Glutamatergic neuron (in vitro differentiated cells): ENCODE measurements at places on chromosomes 4 and X. TPM values are rescaled to one million over a fixed set of nuclear protein-coding genes. Genes with fewer than 3 reads are reported as not detected.

The ZXDB gene
- 4.9 TPM for total RNA-seq

DNA sequence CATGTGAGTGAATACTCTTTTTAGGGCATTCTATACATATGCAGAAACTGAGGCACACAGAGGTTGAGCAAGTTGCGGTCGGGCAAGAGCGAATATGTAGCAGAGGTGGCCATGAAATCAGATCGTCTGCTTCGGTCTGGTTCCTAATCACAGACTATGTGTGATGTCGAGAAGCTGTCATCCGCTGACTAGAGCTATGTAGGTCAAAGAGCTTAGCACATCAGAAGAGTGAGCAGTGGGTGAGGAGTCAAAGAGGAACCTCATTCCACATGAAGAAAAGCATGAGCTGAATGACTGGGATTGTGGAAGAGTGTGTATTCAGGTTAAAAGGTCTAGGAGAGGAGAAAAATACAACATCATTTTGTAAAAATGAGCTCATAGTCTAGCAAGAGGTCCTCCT, 19.0 kb downstream of the GAB3 start:
- DNase-seq: no peak

- DNase-seq: no peak
Measured at GRCh38 chr4:180951312-180951711, 1291.9 kb upstream of the TENM3 start.

The ARX gene
- 0.98 TPM for total RNA-seq

GRCh38 chr4:1207603-1208265, 35.4 kb upstream of the SPON2 start:
- peak; percentile 73 for DNase-seq

DNA sequence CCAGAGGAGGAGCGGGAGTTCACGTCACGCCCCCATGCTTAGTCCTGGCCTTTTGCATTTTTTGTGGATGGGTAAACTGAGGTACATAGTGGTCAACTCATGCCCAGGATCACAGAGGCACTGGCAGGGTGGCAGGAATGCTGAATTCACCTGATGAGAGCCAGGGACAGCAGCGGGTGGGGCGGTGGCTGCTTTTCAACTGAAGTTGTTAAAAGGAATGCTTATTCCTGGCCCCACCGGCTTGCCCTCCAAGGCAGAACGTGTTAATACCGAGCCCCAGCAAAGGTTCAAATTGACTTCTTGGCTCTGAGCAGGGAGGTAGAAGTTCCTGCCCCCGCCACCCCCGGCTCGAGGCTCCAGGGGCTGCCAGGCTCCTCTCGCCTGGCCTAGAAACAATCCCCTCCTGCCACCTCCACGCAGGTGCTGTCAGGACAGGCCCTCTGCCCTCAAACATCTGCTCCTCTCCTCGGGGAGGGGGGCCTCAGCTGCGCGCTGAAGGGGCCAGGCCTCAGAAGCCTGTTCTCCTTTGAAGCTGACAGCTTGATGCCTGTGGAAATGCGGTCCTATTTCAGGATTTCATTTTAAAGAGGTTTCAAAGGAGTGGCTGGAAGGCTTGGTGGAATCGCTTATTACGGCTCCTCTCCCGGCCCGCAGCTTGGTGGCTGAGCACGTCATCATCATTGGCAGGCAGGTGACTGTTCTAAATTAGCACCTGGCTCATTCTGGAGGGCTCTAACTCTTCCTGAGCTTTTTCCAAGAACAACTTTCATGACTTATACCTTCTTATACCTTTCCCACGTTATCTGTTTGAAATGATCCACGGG, 93.0 kb downstream of the PHKA2 start:
- peak; percentile 37 for DNase-seq

The COX7B2 gene
- total RNA-seq: not detected

The FAAH2 gene
- total RNA-seq: 1.8 TPM
